ENCODE measurements at places on chromosomes 2 and 18. TPM values are rescaled to one million over a fixed set of nuclear protein-coding genes. Genes with fewer than 3 reads are reported as not detected.

The CNTNAP5 gene
- not detected for total RNA-seq

The OR6B2 gene
- not detected for total RNA-seq

DNA sequence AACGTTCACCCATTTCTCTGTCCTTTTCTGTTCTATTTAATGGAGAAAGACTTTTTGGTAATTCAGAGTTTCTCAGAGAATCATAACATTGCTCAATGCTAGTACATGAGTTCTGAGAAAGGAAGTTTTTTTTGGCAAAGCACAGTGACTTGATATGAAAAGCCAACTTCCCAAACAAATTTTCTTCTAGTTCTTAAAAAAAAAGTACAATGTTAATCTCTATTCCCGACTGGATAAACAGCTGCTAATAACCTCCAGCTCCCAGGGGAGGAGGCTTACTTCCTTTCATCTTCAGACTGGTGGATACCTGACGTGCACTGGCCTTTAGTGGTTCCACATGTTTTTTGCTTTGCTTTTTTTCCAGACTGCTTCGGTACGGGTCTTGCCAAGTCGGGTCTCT is 284.6 kb upstream of the CCDC68 start:
- no peak for DNase-seq

The IL1R2 gene
- 10.5 TPM for total RNA-seq

GRCh38 chr2:203893401-203893800 is 25.8 kb downstream of the CTLA4 start:
- no peak for DNase-seq

DNA sequence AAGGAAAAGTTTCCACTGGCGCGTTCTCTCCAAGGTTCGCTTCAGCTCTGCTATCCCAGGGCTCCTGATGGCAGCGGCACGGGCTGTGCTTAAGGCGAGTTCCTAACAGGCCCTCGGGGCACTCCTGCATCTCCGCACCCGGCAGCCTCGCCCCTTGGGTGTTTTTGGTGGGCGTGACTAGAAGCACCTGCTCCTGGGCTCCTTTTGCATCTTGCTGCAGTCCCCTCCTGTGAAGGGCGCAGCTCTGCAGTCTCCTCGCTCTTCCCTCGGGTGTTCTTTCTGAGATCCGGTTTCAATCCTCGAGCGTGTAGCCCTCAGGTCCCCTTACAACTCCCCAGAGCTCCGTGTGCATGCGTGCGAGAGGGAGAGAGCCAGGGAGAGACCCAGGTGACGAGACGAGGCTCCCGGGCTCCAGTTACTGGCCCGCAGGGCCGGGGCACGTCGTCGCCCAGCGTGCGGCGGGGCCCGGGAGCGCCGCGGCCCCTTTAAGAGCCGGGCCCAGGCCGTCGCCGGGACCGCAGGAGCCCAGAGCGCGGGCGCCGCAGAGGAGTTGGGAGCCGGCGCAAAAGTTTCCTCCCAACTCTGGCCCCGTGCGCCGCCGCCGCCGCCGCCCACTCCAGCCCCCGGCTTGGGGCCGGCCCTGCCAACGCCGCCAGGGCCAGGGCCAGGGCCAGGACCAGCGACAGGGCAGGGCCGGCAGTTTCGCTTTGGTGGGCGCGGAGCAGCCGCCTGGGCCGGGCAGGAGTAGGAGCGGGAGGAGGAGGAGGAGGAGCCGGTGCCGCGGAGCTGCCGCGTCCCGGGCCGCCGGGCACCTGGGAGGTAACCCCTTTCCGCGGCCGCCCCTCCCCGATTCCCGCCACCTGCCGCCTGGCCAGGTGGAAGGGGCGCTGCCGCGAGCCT is at the start of gene PARD3B:
PARD3B (plus strand) TSS at position 515 of the 900 bp plus-strand sequence. CDS start 525 bp downstream, outside the sequence.
- peak; percentile 41 for DNase-seq

The ZDBF2 gene
- 4.8 TPM for total RNA-seq

The GMPPA gene
- 28.4 TPM for total RNA-seq

The SLC14A1 gene
- 0.26 TPM for total RNA-seq

GRCh38 chr18:57859314-57859713 is 56.2 kb upstream of the ATP8B1 start:
- peak; percentile 36 for DNase-seq

The NCKAP1 gene
- 11.9 TPM for total RNA-seq

GRCh38 chr2:23696752-23697045 is 230.2 kb downstream of the ATAD2B start:
- DNase-seq: no peak
